HFFc6 (cell line): ENCODE measurements at places on chromosomes 11 and 22.

- no peak for DNase-seq
Measured at GRCh38 chr11:66293777-66294625, 2.3 kb downstream of the TMEM151A start.

GRCh38 chr11:42490506-42490905 is 821.3 kb upstream of the API5 start:
- no peak for DNase-seq

DNA sequence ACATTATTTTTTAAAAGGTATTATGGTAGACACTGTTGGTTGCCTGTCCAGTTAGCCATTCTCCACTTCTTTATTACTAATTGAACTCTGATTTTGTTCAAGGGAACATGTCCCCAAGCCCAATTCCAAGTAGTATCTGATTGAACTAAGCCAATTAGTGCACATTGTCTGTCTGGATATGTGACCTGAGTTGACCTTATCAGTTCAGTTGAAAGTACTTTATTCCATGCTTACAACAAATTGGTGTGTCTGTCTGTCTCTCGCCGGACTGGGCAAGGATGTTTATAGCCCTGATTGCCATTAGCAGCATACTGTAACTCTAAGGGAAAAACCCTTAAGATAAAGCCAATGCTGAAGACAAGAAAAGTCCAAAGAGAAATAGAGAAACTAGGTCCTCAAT is 85.6 kb downstream of the INTS4 start:
- no peak for DNase-seq

GRCh38 chr11:128289048-128289447 is 298.3 kb downstream of the ETS1 start:
- no peak for DNase-seq

GRCh38 chr11:79209540-79210266 is 231.1 kb downstream of the TENM4 start:
- no peak for DNase-seq

DNA sequence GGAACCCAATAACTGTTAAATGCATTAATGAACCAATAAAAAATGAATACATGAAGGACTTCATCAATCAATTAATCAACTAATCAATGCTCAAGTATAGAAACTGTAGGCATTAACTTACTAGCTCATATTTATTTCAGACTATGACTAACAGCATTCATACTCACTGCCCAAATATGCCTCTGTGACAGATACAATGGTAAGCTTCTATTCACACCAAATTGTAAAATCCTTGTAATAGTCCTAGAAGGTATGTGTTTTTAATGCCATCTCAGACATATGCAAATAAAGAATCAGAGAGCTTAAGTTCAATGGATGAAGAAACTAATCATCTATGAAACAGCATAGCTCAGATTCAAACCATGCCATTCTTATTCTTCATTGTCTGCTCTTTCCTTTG is 1253.6 kb upstream of the TENM4 start:
- no peak for DNase-seq

- DNase-seq: peak; percentile 54
Measured at GRCh38 chr11:119337581-119338317, 2.9 kb downstream of the C1QTNF5 start.

GRCh38 chr22:46486996-46487717 is 50.3 kb downstream of the CELSR1 start:
- no peak for DNase-seq

GRCh38 chr11:89065066-89065465 is 716 bp downstream of the GRM5 start:
- DNase-seq: no peak

DNA sequence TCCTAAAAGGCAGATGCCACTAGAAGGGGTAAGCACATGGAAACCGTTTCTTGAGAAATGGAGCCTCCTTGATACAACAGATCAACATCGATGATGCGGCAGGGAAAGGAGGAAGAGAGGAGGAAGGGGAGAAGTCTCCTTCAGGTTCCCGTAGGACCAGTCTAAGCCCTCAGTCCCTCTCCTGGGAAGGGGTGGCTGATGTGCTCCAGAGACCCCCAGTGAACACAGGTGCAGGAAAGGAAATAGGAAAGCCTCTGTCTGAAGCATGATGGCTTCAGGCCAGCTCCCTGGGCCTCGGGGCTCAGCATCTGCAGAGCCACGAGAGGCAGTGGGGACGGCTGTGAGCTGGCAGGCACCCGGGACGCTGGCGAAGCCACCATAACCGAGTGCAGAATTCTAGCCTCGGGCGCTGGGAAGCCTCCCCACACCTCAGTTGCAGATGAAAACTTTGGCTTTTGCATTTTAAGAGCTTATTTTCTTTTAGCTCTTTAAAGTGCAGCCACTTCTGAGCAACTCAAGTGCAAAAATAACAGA is 1.8 kb downstream of the SPATA19 start:
- DNase-seq: no peak

DNA sequence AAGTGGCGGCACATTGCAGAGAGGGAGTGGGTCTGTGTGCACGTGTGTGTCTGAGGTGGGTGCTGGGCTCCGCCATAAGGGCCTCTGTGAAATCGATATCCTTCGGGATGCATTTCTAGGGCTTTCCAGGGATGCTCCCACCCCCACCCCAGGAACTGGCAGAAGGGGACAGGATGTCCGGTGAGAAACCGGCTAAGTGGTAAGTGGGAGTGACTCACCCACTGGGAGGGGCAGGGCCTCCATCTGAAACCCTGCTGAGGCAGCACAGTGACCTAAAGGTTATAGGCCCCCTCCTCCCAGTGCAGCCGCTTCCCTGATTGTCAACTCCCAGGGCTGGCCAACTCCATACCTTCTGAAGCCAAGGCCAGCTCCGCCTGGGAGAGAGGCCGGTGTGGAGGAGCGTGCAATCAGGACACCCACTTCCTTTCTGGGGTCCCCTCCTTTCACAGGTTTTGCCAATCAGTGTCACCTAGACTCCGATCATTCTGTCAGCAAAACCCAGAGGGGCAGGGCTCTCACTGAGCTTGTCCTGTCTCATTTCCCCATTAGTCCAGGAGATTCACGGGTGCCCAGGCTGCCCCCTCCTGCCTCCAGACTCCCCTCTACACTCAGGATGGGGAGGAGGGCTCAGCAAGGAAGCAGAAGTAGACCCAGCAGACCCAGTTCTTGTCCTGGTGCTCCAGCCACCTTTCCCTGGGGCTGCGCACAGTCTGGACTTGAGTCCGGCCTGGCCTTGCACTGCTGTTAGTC is 44.5 kb downstream of the NECTIN1 start:
- DNase-seq: peak; percentile 44

- DNase-seq: no peak
Measured at GRCh38 chr11:120717623-120718022, 206.1 kb downstream of the GRIK4 start.

DNA sequence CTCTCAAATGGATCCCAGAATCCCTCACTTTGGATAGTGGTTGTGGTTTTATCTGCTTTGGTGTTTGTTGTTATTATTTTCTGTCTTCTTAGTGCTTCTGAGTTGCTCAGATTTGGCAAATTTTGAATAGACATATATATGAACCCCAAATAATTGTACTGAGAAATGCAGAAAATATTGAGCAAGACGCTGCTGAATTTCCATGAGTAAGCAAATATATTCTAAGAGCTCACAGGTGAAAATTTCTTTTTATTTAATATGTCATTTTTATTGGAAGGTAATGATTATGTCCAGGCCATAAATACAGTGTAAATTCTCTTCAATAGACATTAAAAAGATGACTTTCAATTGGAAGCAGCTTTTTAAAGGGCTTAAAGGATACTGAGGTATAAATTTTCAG is 152.1 kb downstream of the FAT3 start:
- DNase-seq: no peak

- no peak for DNase-seq
Measured at GRCh38 chr11:115897707-115898106, 393.5 kb upstream of the CADM1 start.

DNA sequence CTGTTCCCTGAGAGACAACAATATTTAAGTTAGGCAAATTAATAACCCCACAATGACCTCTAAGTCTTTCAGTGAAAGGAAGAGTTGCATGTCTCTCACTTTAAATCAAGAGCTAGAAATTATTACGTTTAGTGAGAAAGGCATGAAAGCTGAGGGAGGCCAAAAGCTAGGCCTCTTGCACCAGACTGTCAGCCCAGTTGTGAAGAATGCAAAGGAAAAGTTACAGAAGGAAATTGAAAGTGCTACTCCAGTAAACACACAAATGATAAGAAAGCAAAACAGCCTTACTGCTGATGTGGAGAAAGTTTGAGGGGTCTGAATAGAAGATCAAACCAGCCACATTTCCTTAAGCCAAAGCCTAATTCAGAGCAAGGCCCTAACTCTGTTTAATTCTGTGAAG is 45.0 kb downstream of the BBOX1 start:
- DNase-seq: no peak

- DNase-seq: no peak
Measured at GRCh38 chr11:111361874-111362273, 17.2 kb downstream of the POU2AF1 start.

GRCh38 chr22:43000441-43001175 is 14.3 kb downstream of the PACSIN2 start:
- DNase-seq: no peak

GRCh38 chr11:69647390-69647748 is 6.4 kb downstream of the CCND1 start:
- no peak for DNase-seq

- no peak for DNase-seq
Measured at GRCh38 chr11:130561441-130561881, 113.0 kb downstream of the ADAMTS15 start.

GRCh38 chr22:49997251-49997599 is 15.3 kb downstream of the IL17REL start:
- no peak for DNase-seq

DNA sequence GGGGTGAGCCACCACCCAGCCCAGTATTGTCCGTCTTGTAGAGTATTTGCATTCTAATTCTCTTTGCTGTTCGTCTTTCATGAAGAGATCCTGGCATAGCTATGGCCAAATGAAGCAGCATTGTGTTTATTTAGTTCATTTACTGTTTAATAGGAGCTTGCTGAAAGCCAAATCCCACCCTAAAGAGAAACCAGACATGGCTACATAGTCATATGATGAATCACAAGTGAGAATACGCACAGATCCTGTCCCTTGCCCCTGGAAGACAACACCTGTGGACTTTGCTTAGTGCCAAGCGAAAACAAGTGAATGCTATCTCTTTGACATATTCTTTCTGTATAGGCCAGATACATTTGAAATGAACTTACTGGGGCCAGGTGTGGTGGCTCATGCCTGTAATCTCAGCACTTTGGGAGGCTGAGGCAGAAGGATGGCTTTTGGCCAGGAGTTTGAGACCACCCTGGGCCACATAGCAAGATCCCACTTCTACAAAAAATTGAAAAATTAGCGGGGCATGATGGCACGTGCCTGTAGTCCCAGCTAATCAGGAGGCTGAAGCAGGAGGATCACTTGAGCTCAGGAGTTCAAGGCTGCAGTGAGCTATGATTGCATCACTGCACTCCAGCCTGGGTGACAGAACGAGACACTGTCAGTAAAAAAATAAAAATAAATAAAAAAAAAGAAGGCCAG is 5.1 kb upstream of the ARFGAP3 start:
- DNase-seq: peak; percentile 37

DNA sequence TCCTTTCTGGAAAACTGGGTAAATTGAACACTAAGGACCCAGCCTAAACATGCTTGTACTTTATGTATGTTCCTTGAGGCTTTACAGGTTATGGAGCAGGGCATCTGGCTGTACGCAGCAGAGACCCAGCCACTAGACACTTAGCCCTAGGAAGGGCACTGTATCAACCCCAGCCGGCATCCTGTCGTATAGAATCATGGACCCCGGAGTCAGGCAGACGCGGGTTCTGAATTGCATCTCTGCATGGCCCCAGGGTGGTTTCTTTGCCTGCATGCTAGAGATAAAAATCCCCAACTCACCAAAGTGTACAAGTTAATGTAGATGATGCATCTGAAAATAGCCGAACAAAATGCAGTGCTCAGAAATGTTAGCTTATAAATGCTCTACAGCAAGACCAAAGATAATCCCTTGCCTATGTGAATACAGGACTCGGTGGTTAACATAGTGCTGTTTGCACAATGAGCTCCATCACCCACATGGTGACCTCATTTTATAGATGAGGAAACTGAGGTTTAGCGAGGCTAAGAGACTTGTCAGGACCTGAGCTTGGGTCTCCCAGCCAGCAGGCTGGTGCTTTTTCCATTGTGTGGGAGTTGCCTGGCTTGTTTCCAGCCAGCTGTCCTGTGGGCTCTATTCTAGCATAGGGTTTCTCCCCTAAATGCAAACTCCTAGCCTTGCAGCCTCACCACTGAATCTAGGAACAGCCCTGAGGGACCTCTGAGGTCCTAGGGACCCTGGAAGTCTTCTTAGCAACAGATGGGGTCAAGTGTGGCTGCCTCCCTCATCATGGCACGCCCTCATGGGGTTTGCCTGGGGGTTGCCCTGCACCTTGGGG is 7.3 kb downstream of the CD6 start:
- DNase-seq: no peak

GRCh38 chr11:17528181-17528691 is 16.0 kb downstream of the USH1C start:
- peak; percentile 30 for DNase-seq

DNA sequence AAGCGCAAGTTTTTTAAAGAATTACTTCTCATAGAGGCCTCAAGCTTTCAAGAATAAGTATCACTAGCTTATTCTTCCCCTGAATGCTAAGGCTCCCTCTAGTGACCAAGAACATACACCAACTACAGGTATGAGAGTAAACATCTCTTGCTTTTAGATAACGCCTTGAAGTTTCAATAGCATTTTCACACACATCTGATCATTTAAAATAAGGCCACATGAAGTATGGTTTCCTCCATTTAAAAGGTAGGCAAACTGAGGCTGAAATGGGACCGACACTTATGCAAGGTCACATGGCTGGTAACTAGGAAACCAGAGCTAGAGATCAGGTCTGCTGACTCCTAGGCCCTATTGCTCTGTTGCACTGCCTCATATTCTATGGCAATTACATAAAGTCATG is 66.5 kb downstream of the CCDC34 start:
- DNase-seq: peak; percentile 61

- no peak for DNase-seq
Measured at GRCh38 chr22:35316751-35317150, 17.1 kb downstream of the TOM1 start.

- no peak for DNase-seq
Measured at GRCh38 chr11:2926611-2927051, 2.6 kb downstream of the PHLDA2 start.

DNA sequence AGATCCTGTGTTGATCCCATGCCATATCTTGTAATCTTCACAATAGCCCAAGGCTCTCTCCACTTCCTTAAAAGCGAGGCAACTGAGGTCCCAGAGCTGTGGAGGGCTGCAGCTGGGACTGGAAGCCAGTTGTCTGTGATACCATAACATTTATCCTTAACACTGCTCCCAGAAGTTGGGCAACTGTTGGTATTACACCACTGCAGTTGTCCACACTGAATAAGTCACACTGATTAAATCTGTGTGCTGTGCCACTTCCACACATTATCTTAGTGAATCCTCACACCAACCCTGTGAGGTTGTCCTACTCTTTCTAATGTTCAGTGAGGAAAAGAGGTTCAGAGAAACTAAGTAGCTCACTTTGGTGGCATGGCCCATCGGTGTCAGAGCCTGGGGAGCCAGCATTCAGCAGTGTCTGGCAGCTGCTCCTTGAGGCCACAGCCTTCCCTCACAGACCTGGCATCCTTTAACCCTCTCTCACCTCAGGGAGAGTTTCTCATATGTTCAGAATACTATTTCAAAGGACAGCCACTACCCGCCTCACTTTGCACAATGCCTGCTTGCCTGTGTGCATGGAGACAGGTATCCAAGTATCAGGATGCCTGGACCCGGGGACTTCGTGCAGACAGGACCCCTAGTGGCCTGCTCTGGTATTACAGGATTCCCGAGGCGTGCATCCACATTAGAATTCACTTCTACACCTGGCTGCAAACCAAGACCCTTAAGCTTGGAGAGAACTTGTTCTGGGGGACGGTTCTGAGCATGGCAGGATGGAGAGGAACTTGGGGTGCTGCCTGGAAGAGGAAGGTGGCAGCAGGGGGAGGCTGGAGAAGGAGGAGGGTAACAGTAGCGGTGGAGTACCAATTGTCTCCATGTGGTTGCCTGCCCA is 221.9 kb upstream of the TBCEL start:
- DNase-seq: no peak
